ENCODE measurements at places on chromosomes 13 and 19. TPM values are rescaled to one million over a fixed set of nuclear protein-coding genes. Genes with fewer than 3 reads are reported as not detected.

SLC17A7 gene
- 4.2 TPM for total RNA-seq

GRCh38 chr13:106493533-106494220 is 41.8 kb downstream of the EFNB2 start:
- H3K4me3 ChIP-seq = no peak overlapping the region
- peaks cover 17% of the 10 kb centered on the region for H3K36me3 ChIP-seq
- peak; percentile 91 for DNase-seq
- no peak overlapping the region for H3K27ac ChIP-seq
- peaks cover 27% of the 10 kb centered on the region for H3K4me1 ChIP-seq

- H3K4me3 ChIP-seq = no peak overlapping the region
- peaks cover 14% of the 10 kb centered on the region for H3K4me1 ChIP-seq
- no peaks in the 10 kb centered on the region for H3K27me3 ChIP-seq
- no peaks in the 10 kb centered on the region for H3K36me3 ChIP-seq
- no peak overlapping the region for H3K27ac ChIP-seq
Observed at GRCh38 chr13:110258876-110259631, 47.9 kb downstream of the COL4A1 start.

DNA sequence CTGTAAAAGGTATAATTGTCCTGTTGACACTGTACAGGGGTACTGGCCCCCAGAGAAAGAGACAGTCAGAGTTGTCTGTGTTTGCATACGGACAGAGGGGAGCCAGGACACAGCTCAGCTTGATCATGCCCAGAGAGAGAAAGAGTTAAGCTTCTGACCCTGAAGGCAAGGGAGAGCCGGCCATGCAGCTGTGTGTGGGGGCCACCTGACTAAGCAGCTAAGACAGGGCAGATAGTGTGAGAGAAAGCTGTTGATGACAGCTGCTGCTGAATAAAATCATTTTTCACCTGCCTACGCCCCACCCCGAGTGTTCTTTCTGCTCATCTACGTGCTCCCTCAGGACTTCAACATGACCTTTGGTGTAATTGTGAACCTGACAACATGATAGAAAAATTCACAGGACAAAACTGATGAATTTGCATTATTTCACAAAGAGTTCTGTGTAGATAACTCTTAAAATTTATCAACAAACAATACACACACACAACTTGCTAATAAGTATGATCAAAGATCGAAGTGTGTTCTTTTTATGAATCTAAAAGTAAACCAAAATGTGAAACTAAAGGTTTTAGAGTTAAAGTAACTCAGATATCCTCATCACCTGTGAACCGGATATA is 1294.3 kb upstream of the ATXN8OS start:
- no peak for DNase-seq
- no peaks in the 10 kb centered on the region for H3K36me3 ChIP-seq
- H3K27ac ChIP-seq = no peak overlapping the region
- H3K4me1 ChIP-seq = no peaks in the 10 kb centered on the region
- no peak overlapping the region for H3K4me3 ChIP-seq

DNA sequence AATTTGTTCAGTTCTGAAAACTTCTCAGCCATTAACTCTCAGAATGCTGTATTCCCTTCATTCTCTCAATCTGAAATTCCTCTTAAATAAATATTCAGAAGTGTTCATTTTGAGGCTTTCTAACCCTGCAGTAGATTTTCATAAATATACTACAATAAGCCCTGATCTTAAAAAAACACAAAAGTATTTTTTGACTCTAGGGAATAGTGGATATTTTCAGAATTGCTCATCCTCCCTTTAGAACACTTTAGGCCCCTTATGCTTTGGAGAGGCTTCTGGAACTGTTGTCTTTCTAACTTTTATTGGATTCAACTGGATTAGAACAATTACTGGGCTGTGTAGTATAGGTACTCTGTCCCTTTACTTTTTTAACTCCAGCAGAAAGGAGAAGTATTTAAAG is 1662.6 kb upstream of the MIR17HG start:
- no peaks in the 10 kb centered on the region for H3K36me3 ChIP-seq
- H3K4me3 ChIP-seq = no peak overlapping the region
- DNase-seq = no peak

- H3K27me3 ChIP-seq = no peaks in the 10 kb centered on the region
- no peak overlapping the region for H3K4me3 ChIP-seq
- no peak overlapping the region for H3K27ac ChIP-seq
- DNase-seq = no peak
Observed at GRCh38 chr13:86933676-86934075, 737.5 kb upstream of the SLITRK5 start.

GRCh38 chr19:41599175-41599966 is 23.4 kb downstream of the CEACAM21 start:
- no peaks in the 10 kb centered on the region for H3K36me3 ChIP-seq
- peaks cover 3% of the 10 kb centered on the region for H3K4me1 ChIP-seq
- H3K27ac ChIP-seq = no peak overlapping the region
- no peak for DNase-seq
- H3K4me3 ChIP-seq = no peak overlapping the region

DNA sequence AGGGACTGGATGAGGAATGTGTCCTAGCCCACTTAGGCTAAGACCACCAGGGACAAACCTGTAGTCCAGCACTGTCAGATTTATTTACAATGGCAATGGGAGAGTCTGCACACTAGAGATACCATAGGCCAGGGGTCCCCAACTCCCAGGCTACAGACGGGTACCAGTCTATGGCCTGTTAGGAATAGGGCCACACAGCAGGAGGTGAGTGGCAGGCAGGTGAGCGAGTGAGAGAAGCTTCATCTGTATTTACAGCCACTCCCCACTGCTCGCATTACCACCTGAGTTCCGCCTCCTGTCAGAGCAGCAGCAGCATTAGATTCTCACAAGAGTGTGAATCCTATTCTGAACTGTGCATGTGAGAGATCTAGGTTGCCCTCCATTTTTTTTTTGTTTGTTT is 2.4 kb downstream of the THAP8 start:
- no peak overlapping the region for H3K27ac ChIP-seq
- no peaks in the 10 kb centered on the region for H3K36me3 ChIP-seq
- DNase-seq = no peak
- no peaks in the 10 kb centered on the region for H3K27me3 ChIP-seq
- peaks cover 23% of the 10 kb centered on the region for H3K4me1 ChIP-seq
- H3K4me3 ChIP-seq = no peak overlapping the region

DNA sequence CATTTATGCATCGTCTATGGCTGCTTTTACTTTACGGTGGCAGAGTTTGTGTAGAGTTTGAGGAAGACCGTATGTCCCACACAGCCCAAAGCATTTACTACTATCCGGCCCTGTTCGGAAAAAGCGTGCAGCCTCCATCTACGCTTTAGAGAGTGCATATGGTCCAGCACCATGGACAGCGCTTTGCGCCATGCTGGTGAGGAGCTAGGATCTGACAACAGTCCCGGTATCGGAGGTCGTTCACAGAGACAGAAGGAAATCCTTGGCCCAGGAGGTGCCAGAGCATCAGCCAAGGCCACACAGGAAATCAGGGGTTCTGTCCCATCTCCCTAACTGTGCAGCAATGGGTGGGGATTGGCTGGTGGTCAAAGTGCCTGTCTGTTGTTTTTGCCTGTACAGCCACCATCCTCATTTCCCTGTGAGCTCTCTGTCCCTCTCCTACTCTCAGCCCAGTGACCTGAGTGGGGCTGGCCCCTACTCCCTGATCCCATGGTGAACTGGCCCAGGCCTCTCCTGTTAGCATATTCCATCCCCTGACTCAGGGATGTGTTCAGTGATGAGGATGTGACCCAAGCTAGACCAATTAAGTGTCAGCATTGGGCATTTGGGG is 16.2 kb upstream of the PRODH2 start:
- DNase-seq = peak; percentile 45
- H3K4me1 ChIP-seq = no peaks in the 10 kb centered on the region
- H3K27ac ChIP-seq = no peak overlapping the region
- H3K36me3 ChIP-seq = no peaks in the 10 kb centered on the region
- H3K27me3 ChIP-seq = peaks cover 9% of the 10 kb centered on the region

Data from spinal cord (tissue), 10 donors.